ENCODE measurements at places on chromosomes 3 and 15.
A peak's percentile ranks its signal among the peaks of the same experiment; 100 is the strongest.

GRCh38 chr3:15271785-15272381 is 60.5 kb downstream of the SH3BP5 start:
- peak; percentile 60 for DNase-seq

DNA sequence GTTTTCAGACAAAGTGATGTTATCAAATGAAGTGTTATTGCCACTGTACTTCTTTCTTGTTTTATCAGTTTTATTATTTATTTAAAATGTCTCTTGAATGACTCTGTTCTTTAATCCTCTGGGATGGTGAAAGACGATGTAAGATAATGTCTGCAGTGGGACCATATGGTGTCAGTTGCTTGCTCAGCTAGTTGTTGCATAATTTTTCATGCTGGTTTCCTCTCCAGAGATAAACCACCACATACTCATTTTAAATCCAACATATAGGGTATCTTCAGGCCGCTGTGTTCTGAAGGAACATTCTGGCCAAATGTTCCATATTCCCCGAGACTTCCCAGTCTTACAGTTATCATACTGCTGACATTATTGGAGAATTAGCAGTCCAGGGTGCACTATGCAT is 75.9 kb downstream of the GABRG3 start:
- no peak for DNase-seq

DNA sequence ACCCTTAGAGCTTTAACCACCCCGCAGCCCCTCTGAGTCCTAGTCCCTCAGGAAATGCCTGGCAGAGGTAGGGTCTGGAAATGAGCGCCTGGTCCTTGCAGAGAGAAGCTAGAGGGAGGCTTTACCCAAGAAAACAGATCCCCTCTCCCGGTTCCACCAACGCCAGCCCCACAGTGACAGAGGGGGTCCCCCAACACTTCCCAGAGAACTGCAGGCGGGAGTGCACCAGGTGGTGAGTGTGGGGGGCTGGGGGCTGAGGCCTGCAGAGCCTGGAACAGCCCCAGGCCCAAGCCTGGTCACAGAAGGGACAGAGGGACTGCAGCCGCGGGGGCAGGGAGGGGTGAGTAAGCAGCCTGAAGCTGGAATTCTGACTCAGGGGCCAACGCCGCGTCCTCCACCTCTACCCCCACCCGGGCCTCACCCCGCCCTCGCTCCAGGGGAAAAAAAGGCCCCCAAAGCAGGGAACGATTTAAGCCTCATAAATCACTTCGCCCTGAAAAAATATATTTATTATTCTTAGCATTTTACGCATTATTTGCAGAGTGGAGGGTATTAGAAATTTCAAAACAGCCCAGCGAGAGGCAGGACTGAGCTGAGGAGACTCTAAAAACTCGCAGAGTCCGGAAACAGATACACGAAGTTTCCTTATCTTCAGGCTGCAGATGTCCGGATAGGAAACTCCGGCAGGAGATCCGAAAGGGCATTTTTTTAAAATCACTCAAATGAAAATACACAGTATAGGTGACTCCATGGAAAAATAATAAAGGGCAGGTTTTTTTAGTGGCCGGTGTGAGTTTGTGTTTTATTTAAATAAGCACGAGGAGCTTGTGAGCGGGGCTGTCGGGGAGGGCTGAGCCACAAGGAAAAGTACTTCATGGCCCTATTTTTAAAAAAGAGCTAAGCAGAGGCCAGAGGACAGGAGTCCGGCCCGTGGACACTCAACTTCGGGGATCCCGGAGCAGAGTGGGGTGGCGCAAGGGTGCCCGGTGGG is 10.0 kb downstream of the GATA2 start:
- no peak for DNase-seq

GRCh38 chr3:120741837-120742197 is 499 bp downstream of the RABL3 start:
- peak; percentile 24 for DNase-seq

DNA sequence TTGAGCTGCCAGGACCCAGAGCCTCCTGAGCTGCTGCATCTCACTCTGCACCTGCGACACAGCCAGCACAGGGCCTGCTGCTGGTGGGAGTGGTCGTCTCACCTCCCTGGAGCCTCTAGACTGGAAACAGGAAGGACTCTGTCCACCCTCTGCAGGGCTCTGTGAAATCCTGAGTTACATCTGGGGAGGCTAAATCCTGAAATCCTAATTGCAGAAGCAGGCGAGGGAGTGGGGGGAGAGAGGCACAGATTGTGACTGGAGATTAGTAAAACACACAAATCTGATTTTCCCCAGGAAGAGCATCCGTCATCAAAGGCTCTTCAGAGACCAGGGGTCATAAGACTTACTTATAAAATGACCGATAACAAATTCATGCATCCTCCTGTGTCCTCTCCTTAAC is 31.6 kb upstream of the GABRG3 start:
- DNase-seq, result no peak

DNA sequence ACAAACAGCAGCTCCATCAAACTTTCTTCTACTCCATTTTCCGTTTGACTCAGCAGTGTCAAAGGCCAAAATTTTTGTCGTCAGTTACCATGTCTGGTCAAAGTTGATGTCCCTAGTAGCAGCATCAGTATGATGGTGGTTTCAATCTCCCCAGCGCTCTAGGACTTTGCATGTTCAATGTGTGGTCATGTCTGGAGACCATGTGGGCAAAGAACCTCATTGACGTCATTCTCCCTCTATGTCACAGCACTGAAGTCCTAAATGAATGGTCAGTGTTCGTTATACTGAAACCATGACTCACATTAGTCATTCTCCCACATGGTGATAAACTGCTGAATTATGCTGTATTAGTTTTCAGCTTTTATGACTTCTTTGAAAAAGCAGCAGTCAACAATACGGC is 23.2 kb downstream of the SHC4 start:
- no peak for DNase-seq

DNA sequence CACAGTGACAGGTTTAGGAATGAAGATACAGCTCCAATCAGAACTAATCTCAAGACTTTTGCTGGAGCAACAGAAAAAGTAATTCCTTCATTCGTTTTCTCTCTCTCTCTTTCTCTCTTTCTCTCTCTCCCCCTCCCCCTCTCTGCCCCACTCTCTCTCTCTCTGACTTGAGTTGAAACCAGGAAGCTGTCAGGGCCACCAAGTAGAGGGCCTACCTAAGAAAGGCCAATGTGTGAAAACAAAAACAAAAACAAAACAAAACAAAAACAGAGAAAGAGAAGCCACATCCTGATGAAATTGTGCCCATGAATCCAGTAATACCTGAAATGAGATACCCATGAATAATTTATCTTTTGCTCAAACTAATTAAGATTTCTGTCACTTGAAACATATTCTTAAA is 72.9 kb downstream of the ATP8B4 start:
- no peak for DNase-seq

DNA sequence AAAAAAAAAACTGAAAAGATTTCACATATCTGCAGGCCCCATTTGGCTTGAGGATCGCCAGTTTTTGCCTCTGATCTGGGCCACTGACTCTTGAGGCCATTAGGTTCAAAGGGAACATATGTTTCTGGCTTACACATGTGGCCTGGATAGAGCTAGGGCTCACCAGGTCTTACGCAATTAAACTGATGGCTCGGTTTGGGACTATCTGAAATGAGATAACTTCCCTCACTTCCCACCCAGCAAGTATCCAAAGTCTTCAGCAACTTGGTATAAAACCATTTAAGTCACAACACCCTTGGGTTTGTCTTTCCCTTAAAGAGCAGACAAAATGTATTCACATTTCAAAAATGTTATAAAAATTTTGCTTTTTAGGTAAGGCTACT is 36.3 kb downstream of the LRIG1 start:
- DNase-seq, result no peak

DNA sequence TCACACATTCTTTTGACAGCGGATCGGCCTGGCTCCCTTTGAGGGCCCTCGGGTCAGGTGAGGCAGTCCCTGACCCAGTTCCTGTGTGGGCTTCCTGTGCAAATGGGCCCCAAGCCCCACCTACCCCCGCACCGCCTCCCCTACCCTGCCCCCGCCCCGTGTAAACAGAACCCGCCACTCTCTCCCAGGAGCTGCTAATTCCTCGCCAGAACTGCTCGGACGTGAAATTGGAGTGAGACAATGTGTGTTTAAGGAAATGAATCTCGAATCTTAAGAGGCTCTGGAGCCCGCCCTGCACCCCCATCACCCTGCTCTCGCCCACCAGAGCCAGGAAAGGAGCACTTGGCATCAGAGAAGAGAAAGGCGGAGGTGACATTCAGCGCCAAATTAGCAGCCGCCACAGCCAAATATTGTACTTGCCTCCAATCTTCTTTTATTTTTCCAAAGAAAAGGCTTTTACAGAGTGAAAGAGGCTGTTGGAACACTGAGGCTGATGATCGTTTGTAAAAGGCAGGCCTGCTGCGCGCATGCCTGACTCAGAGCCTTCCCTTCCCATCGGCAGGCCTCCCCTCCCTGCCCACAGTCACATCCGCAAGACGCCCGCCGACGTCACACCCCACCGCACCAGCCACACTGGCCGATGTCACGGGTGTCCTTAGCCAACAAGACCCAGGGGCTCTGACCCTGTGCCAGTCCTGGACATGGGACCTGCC is 53.1 kb downstream of the CACNA2D2 start:
- peak; percentile 42 for DNase-seq

DNA sequence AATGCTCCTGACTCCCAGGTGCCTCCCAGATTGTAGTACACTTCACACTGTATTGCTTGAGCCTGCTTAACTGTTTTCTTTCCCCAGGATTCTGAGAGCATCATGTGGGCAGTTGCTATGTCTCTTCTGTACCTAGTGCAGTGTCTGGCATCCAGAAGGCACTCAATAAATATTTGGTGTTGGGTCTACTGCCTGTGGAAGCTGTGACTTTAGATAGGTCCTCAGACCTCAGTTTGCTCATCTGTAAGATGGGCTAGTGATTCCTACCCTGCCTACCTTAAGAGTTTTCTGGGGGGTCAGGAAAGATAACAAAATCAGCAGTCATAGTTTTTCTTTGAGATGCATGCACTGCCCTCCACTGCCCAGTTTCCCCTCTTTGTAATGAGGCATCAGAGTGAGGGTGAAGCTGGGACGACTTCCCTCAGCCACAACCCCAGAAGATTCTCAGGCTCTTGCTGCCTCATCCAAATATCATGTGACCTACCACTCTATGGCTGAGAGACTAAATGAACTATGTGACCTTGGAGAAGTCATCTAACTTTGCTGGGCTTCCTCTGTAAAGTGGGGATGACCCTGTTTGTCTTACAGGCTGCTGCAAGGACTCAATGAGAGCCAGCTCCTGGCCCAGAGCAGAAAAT is 50.4 kb downstream of the ATP2B2 start:
- DNase-seq, result no peak

- DNase-seq, result no peak
Measured at GRCh38 chr3:188690064-188690463, 481.7 kb upstream of the TPRG1 start.

GRCh38 chr15:29952225-29952624 is 130.0 kb upstream of the TJP1 start:
- DNase-seq, result no peak
